Type B pancreatic cell (in vitro differentiated cells): ENCODE measurements at places on chromosomes 6 and 20.

GRCh38 chr20:8267009-8267408 is 134.9 kb downstream of the PLCB1 start:
- no peak for DNase-seq
- H3K4me3 ChIP-seq: no peak overlapping the region
- H3K36me3 ChIP-seq: no peaks in the 10 kb centered on the region
- no peaks in the 10 kb centered on the region for H3K4me1 ChIP-seq
- H3K27ac ChIP-seq: no peak overlapping the region
- H3K27me3 ChIP-seq: no peaks in the 10 kb centered on the region

DNA sequence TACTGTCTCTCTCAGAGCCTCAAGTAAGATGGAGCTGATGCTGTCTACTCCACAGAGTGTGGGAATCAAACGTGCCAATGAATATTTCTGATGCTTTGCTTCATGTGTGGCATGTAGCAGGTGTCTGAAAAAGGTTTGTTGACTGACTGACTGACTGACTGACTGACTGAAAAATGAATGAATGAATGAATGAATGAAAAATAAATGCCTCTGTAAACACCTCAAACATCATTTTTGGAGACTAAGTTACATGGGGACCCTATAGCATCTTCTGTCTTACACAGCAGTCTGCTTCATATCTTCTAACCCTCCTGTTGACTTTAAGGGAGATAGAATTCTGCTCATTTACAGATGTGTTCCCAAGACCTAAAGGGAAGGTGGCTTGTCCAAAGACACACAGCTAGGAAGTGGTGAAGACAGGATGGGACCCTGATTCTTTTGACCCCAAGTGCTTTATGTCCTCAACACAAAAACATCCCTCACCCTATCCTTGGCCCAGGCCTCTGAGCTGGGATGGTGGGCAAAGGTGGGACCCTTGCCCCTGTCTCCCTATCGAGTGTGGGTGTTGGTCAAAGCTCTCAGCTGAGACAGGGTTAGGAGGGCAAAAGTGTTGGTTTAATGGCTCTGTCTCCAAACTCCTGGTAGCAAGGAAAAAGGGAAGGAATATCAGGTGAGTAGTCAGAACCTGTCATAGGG is 104.4 kb downstream of the TOX2 start:
- peaks cover 20% of the 10 kb centered on the region for H3K4me1 ChIP-seq
- peaks cover 10% of the 10 kb centered on the region for H3K27me3 ChIP-seq
- DNase-seq: no peak

GRCh38 chr6:3569816-3570215 is 113.0 kb upstream of the SLC22A23 start:
- peaks cover 47% of the 10 kb centered on the region for H3K4me1 ChIP-seq
- DNase-seq: no peak
- H3K36me3 ChIP-seq: no peaks in the 10 kb centered on the region
- peak overlapping the region; percentile 9 for H3K4me3 ChIP-seq
- H3K27ac ChIP-seq: no peak overlapping the region

DNA sequence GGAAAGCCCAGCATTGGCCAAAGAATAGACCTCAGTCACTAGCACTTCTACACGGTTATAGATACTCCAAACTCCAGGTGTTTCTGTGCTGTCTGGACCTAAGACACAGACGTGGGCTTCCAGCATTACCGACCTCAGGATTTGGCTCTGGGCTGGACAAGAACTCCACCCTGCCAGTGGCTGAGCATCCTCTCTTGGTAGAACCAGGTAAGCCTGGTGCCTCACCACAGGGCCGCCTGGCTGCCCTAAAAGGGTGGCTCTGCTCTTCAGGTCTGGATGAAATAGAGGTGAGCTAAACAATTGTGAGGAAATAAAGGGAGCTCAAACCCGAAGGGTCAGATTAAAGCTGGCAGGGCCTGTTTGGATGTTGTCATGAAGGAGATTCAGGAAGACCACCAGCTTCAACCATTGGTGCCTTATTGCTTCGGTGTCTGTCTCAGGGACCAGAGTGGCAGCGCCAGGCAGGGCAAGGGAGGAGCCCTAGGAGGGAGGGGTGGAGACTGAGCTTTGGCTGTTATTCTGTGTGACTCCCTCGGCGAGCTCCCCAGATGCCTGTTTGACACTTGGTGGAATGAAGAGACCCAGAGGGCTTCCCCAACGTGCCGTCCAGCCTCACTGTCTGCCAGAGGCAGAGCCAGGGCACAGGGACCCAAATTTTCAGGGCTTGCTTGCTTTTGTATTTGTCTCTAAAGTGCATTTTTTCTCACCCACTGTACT is 8.6 kb downstream of the SYNDIG1 start:
- H3K4me3 ChIP-seq: no peak overlapping the region
- H3K4me1 ChIP-seq: no peaks in the 10 kb centered on the region
- DNase-seq: no peak
- no peaks in the 10 kb centered on the region for H3K36me3 ChIP-seq

GRCh38 chr6:157209865-157210530 is 113.3 kb downstream of the TMEM242 start:
- no peak overlapping the region for H3K4me3 ChIP-seq
- H3K4me1 ChIP-seq: no peaks in the 10 kb centered on the region
- peaks cover 23% of the 10 kb centered on the region for H3K36me3 ChIP-seq
- H3K27ac ChIP-seq: no peak overlapping the region

- DNase-seq: no peak
- H3K27ac ChIP-seq: peak overlapping the region; percentile 19
- peak overlapping the region; percentile 84 for H3K4me3 ChIP-seq
- H3K36me3 ChIP-seq: peaks cover 12% of the 10 kb centered on the region
- H3K27me3 ChIP-seq: no peaks in the 10 kb centered on the region
- H3K4me1 ChIP-seq: peaks cover 49% of the 10 kb centered on the region
Measured at GRCh38 chr20:20017844-20018185, 653 bp downstream of the NAA20 start.

GRCh38 chr6:46815130-46815529 is 21.9 kb downstream of the MEP1A start:
- H3K4me1 ChIP-seq: no peaks in the 10 kb centered on the region
- H3K4me3 ChIP-seq: no peak overlapping the region
- no peaks in the 10 kb centered on the region for H3K36me3 ChIP-seq
- DNase-seq: no peak

DNA sequence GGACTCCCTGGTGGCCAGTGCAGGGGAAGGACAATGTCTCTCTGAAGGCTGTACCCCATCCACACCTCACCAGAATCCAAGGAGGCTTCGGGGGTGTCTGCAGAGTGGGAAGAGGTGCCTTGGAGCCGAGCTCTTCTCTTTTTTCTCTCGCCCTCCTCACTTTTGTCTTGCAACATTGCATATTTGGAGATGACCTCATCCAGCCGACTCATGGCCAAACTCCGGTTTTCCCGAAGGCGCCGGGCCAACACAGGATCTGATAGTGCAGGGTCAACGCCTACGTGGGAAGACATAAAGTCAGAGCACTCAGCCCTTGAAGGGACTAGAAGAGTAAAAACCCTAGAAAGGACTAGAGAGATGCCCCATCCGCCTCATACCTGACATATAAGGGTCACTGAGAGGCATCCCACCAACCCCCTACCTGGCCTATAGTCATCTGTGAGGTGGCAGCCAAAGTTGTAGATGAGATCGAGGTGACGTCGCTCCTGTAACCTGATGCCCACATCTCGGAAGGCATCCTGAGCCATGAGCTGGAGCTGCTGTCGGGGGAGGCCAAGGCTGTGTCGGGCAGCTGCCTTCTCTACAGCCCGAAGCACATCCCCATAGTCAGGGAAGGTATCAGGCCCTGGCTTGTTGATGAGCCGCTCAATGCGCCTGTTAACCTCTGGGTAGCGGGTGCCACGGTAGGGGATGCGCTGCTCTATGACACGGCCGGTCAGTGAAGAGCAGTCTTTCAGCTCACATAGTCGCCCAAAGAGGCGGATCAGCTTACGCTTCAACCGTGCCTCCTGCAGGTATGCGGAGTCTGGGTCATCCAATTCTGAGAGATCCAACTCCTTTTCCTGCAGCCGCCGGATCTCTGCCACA is 3.0 kb upstream of the ZBTB22 start:
- peaks cover 60% of the 10 kb centered on the region for H3K4me1 ChIP-seq
- H3K36me3 ChIP-seq: peaks cover 14% of the 10 kb centered on the region
- peak overlapping the region; percentile 86 for H3K4me3 ChIP-seq
- DNase-seq: no peak
- H3K27me3 ChIP-seq: no peaks in the 10 kb centered on the region

DNA sequence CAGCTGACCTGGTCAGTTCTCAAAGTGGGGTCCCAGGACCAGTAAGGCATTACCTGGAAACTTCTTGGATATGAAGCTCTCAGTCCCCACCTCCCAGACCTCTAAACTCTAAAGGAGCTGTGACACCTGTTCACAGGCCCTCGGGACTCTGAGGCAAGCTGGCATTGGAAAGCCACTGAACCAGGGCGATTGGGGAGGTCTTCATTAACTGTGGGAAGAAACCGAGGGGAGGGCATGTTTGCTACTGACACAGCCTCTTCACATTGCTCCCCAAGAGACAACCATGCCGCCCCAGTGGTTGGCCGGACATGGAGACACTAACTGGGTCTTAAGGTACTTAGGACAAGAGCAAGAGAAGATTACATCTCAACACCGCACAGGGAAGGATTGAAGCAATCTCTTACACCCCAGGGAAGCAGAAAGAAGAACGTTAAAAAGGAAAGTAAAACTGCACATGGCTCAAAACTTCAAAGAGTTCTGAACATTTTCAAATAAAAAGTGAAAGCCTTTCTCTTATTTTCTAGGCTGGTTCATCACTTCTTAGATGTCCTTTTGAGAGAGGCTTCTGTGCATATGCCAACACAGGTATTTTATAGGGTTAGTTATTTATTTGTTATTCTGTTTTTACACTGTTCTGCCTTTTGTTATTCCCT is 210.0 kb upstream of the CST7 start:
- peaks cover 30% of the 10 kb centered on the region for H3K4me1 ChIP-seq
- no peaks in the 10 kb centered on the region for H3K36me3 ChIP-seq
- no peak for DNase-seq
- no peak overlapping the region for H3K27ac ChIP-seq

DNA sequence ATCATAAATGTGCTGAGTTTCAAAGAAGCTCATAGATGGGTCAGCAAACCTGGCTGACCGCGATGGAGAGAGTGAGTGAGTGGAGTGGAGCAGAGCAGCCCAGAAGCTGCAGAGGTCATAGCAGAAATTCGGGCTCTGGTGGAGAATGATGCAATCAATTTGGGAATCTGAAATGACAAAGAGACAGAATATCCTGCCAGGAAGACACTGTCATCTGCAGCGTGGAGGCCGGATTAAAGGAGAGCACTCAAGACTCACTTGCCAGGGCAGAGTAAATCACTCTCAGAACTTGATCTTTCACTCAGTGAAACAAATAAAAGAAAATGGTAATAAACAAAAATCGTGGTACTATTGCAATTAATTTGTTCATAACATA is 109.6 kb upstream of the RREB1 start:
- H3K4me1 ChIP-seq: peaks cover 6% of the 10 kb centered on the region
- H3K36me3 ChIP-seq: no peaks in the 10 kb centered on the region
- no peak overlapping the region for H3K4me3 ChIP-seq
- DNase-seq: no peak

DNA sequence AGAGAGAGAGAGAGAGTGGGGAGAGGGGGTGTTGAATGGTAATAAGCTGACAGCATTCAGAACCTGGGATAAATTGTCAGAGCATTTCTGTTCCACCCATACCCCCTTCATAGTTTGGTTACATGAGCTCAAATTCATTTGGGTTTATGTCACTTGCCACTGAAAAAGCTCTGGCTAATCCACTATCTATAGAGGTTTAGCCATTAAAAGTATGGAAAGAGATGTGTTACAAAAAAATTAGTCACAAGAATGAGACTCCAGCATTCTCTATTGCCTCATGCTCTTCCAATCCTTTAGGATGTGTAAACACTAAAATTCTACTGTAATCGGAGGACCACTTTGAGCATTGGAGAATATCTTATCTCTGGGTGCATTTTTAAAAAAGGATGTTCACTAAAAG is 297.6 kb upstream of the TCF21 start:
- H3K4me1 ChIP-seq: peaks cover 5% of the 10 kb centered on the region
- no peaks in the 10 kb centered on the region for H3K27me3 ChIP-seq
- H3K4me3 ChIP-seq: no peak overlapping the region

GRCh38 chr20:47642624-47643023 is 140.9 kb downstream of the NCOA3 start:
- peak overlapping the region; percentile 21 for H3K27ac ChIP-seq
- no peak for DNase-seq
- no peaks in the 10 kb centered on the region for H3K27me3 ChIP-seq
- peaks cover 62% of the 10 kb centered on the region for H3K36me3 ChIP-seq
- peaks cover 5% of the 10 kb centered on the region for H3K4me1 ChIP-seq

DNA sequence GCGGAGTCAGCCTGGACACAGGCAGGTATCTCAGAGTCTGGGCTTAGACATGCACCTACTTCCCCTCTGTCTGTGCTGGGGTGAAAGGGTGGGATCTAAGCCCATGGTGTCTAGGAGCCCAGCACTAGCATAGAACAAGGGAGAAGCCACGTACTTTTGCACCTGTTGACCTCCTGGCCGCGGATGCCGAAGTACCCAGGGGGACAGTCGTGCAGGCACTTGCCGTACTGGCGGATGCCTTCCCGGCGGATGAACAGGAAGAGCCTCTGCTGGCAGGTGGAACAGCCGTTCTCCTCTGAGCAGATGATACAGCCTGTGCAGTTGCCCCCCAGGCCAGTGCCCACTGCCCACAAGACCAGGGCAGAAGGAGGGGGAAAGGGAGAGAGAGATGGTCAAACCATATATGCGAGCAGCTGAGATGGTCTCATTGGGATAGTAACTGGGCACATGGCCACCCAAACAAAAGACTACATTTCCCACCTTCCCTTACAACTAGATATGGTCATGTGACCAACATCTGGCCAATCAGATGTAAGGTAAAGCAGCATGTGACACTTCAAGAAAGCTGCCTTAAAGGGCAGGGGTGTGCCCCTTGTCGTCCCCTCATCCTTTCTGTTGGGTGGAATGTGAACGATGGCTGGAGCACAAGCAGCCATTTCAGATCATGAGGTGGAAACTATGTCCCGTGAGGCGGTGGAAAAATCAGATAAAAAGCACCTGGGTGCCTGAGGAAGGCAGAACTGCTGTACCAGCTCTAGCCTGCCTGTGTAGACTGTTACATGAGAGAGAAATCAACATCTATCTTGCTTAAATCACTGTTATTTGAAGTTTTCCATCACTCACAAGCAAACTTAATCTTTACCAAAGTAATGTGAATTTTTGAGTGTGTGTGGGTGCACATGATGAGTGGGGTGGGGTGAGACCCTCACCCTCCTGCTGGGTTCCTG is 34.0 kb downstream of the RSPO4 start:
- DNase-seq: no peak
- no peaks in the 10 kb centered on the region for H3K4me1 ChIP-seq
- peaks cover 24% of the 10 kb centered on the region for H3K27me3 ChIP-seq
- H3K4me3 ChIP-seq: no peak overlapping the region
- no peaks in the 10 kb centered on the region for H3K36me3 ChIP-seq
